ENCODE measurements at places on chromosomes 16 and 17.

GRCh38 chr16:84751947-84752346, 52.1 kb downstream of the USP10 start:
- peak; percentile 49 for DNase-seq

- peak; percentile 40 for DNase-seq
These were observed 65.8 kb upstream of the SMIM36 start for GRCh38 chr17:55576996-55577586.

GRCh38 chr17:45110676-45111611, 21.4 kb downstream of the PLCD3 start:
- no peak for DNase-seq

DNA sequence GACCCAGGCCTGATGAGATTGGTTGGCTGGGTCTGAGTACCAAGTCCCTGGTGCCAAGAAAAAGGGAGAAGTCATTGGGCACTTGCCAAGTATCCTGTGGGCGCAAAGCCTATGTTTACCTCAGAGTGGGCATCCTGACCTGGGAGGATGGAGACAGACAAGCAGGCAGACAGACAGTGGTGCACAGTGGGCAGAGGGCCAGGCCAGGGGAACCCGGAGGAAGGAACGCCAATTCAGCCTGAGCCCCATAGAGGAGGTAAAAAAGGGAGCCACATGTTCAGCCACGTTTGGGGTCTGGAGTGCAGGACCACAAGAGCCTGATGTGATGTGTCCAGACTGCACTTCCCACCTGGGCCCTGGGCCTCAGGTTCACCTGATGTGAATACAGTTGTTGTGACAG, 5.4 kb downstream of the PHKG2 start:
- DNase-seq = no peak

DNA sequence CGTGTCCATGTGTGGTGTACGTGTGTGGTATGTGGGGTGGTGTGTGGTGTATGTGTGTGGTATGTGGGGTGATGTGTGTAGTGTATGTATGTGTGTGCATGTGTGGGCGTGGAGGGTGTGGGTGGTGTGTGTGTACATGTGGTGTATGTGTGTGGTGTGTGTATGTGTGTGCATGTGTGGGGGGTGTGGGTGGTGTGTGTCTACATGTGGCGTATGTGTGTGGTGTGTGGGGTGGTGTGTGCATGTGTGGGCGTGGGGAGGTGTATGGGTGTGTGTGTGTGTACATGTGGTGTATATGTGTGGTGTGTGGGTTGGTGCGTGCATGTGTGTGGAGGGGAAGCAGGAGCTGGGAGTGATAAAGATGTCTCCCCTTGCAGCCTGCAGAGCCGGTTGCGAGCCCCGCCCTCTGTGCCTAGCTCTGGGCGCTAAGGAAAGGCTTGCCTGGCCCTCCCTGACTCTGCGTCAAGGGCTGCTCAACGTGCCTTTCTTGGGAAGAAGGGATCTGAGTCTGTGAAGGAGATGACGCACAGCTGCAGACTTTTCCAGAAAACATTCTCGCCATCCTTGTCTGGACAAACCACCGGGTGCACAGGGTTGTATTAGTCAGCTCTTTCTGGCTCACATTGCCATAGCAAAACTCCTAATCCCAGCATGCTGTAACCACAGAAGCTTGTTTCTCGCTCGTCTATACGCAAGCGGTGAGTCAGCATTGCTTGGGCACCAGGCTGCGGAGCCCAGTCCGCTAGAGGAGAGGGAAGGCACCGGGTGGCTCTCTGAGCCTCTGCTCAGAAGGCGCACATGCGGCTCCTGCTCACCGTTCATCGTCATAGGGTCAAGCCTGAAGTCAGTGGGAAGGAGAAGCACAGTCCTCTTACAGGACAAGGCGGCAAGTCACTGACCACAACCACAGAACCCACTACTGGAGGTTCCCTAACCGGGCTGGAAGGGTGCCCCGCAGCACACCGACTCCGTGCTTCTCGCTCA, 2.0 kb upstream of the CD300H start:
- peak; percentile 14 for DNase-seq

GRCh38 chr17:59511726-59512125, 53.7 kb upstream of the DHX40 start:
- no peak for DNase-seq

DNA sequence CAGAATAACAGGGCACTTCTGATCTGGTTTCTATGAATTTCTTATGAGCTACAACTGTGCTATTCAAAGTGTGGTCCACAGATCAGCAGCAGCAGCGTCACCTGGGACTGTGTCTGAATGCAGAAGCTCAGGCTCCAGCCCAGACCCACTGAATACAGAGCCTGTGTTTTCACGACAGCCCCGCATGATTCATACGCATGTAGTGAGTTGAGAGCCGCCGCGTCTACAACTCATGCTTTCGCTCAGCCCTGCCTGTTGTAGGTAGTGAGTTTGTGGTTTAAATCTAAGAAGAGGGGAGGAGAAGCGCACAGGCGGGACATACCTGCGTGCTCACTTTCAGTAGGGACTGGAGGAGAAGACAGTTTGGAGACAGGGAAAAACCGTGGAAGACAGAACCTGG, 28.5 kb upstream of the ELAC2 start:
- DNase-seq = no peak
